Skeletal muscle cell (primary cell): ENCODE measurements at places on chromosomes 12 and 14.

- no peak for DNase-seq
Measured at GRCh38 chr14:99098199-99098598, 173.8 kb downstream of the BCL11B start.

DNA sequence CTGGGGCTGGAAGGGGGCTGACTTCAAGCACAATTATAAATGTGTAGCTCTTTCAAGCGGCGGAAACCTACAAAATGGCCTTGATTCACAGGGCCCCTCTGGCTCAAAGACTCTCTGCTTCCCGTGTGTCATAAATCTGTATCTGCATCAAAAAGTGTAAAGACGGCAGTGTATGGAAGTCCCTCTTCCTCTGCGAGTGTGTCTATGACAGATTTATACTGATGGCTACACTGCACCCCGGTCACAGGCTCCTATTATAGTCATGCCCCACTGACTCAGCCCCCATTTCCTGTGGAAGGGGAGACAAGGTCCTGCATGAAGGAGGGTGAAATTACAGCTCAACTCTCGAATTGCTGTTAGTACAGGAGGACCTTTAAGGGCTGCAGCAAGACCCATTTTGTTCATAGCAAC, 68.6 kb downstream of the HMGA2 start:
- peak; percentile 63 for DNase-seq

DNA sequence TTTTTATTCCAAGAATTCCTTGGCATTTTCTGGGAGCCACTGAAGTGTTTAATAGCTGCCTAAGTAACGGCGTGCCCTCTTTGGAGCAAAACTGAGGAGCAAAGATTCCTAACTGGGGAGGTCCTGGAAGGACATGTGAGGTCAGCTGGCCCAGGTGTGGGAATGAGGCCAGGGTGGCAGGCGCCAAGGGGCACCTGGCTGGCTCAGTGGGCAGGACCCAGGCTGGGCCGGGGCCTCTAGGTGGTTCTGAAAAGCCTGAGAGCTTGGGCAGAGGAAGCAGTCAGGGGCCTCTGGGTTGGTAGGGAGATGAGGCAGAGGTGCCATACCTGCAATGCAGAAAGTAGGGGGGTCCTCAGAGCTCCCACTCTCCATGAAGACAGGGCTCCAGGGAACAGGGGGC, 27.1 kb upstream of the DIO3 start:
- no peak for DNase-seq

DNA sequence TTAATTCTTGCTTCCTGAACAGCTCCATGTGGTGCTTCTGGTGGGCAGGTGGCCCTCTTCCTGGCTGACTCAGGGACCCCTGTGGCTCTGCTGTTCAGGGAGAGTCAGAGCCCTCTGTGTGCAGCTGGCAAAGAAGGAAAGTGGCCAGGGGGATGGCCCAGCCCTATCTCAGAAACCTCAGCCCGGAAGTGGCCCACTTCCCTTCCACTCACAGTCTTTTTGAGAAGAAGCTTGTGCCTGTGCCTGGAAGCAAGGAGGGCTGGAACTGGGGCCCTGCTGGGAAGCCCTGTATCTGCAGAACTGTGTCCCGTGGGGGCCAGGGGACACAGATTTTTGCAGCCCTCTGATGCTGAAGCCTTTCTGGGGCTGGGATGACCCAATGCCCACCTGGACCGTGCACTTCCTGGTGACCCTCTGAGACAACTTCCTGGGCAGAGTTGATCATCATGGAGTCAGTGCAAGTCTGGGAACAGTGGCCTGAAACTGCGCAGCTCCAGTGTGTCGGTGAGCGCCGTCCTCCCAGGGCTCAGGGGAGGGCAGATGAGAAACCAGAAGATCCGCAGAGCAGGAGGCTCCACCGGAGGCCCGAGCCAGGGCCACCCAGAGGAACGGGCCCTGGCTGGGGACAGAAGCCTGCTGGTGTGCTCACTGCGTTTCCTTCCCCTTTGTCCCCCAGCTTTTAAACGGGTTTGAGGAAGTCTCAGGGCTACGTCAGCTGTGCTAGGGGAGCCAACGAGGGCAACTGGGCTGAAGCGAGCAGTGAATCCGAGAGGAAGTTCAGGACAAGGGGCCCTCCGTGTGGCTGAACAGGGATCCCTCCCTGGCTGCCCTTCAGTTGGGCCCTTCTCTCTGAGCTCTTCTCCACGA, 217.4 kb upstream of the RTL1 start:
- DNase-seq, result no peak

GRCh38 chr12:76450690-76451089, 102.5 kb upstream of the BBS10 start:
- peak; percentile 60 for DNase-seq

- no peak for DNase-seq
Measured at GRCh38 chr12:127178463-127178862, 1088.5 kb upstream of the TMEM132C start.

- no peak for DNase-seq
Measured at GRCh38 chr14:94367347-94368242, 20.8 kb downstream of the SERPINA1 start.

DNA sequence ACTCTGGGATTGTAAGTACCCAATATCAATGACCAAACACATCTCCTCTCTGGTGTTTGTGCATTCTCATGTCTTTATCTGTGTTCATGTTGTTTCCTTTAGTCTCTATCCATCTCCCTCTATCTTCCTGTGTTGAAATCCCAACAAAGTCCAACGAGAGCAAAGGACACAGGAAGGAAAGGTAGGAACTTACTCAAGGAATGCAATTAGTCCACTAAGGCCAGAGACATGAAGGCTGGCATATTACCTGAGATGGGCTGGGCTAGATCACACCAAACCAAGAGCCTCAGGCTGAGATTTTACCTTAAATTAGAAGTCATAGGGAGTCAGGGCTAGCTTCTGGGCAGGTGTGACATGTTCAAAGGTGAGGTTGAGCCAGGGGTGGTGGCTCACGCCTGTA, 14.3 kb upstream of the LGALS3 start:
- DNase-seq, result no peak

- no peak for DNase-seq
Measured at GRCh38 chr12:53670971-53671370, 4.9 kb downstream of the ATP5MC2 start.

GRCh38 chr12:132541996-132542395, 52.0 kb downstream of the FBRSL1 start:
- DNase-seq, result no peak

- no peak for DNase-seq
Measured at GRCh38 chr14:53218161-53218560, 65.0 kb upstream of the DDHD1 start.

- no peak for DNase-seq
Measured at GRCh38 chr14:29687071-29687765, 240.4 kb downstream of the PRKD1 start.

DNA sequence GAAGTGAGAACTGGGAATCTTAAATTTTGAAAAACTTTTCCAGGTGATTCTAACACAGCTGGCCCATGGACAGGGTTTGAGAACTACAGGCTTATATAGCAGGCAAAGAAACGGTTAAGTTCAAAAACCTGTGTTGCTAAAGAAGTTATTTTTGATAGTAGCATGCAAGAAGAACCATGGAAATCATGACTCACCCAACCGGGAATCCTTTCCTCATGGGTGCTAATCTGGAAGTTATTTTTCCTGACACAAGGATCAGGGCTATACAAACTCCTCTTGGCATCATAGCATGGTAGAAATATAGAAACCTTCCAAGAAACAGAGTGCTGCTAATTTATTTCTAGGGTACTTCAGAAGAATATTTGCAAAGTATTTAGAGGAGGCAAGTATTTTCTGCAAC, 588.7 kb downstream of the CCER1 start:
- DNase-seq, result peak; percentile 42

- no peak for DNase-seq
Measured at GRCh38 chr14:56724013-56724412, 86.3 kb downstream of the OTX2 start.

DNA sequence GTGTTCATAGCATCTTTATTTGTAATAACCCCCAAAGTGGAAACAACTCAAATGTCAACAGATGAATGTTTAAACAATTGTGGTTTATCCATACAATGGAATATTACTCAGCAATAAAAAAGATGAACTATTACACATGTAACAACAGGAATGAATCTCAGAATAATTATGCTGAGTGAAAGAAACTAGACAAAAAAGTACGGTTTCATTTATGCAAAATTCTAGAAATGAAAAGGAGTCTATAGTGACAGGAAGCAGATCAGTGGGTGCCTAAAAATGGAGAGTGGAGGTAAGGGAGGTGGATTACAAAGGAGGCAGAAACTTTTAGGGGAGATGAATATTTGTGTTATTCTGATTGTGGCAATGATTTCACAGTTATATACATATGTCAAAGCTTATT, 4.8 kb downstream of the PRKCH start:
- DNase-seq, result no peak

DNA sequence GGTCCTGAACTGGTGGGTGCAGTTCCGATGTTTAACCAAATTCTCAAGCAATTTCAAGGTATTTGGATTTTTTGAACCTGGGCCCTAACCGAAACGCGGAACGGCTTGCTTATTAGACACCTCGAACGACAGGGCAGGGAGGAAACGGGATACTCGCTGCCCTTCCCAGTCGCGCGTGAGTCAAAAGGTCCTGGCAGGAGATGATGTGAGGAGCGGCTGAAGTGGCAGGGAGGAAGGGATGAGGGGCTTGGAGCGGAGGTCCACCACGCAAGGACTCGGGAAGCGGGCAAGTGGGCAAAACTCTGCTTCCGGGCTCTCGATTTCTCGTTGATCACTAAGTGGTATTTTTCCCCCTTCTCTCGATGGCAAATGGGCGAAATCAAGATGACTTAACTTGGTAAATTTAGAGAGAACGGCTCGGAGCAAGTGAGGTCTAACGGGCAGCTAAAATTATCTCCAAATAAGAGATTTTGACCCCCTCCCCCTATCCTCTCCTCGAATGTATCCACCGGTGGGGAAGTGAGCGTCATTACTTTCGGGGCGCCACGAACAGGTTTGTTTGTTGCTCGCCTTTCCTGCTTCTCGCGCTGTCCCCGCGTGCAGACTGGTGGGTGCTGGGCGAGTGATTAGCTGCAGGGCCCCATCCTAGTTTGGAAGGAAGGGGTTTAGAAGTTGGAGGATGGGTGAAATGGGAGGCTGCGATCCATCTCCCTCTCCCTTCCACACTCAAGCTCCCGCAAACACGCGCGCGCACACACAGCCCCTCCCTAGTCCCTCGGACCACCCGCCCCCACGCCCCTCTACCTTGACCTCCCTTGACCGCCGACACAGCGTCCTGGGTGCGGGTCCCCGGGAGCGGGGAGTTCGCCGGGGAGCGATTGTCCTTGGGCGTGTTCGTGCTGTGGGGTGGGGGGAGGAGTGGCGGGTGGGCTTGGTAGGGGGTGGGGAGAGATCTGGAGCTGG, 986 bp upstream of the NTF3 start:
- DNase-seq, result no peak

DNA sequence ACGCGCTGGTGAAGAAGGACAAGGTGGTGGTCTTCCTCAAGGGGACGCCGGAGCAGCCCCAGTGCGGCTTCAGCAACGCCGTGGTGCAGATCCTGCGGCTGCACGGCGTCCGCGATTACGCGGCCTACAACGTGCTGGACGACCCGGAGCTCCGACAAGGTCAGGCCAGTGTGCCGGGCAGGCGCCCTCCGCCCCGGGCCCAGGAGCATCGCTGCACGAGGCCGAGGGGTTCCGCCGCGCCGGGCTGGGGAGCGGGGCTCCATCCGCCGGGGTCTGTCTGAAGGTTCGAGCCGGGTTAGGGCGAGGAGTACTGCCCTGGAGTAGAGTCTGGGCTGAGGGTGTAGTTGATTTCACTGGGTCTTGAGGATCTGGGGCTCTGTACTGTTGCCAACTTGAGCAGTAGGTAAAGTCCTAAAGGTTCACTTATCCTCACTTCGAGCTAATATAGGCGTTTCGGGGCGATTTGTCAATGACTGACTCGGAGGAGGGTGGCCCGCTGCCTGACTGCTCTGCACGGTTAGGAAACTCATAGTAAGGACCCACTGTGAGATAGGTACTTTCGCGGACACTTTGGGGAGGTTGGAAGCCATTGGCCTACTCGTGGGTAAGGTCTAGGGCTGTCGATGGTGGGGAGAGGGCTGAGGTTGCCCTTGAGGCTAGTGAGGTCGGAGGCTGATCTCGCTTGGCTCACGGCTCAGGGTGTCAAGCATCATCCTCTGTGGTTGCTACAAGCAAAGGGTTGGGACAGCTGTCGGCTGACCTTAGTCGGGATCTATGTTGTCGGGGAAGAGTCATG, 574 bp downstream of the GLRX5 start:
- DNase-seq, result no peak

- DNase-seq, result no peak
Measured at GRCh38 chr14:44339231-44339630, 167.9 kb downstream of the FSCB start.

DNA sequence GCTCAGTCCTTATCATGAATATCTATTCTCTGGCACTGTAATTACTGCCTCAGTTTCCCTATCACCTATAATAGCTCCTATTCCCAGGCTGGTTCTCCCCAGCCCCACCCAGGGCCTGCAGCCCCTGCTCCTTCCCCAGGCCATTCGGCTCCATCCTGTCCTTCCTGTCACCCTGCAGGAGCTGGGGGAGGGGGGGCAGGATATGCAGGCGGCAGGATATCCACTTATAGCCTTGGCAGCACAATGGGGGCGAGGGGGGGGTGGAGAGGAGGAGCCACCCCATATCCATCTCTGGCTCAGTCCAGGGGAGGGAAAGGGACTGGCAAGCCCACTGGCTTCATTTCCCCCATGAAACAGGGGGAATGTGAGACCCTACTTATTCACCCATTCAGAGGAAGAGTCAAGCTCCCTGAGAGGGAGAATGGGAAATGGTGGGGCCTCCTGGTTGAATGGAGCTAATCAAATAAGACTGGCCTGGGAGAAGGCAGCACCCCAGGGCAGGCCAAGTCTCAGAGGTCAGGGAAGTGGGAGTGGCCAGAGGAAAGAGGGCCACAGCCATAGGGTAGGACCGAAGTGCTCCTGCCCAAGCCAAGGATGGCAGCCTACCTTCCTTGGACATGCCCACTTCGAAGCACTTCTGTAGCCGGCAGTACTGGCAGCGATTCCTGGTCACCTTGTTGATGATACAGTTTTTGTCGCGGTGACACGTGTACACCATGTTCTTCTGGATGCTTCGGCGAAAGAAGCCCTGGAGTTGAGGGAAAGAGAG, 7.8 kb upstream of the ITGB7 start:
- DNase-seq, result no peak

GRCh38 chr14:100994082-100994481, 90.6 kb upstream of the RTL1 start:
- DNase-seq, result no peak

GRCh38 chr12:120072472-120073249, 43.9 kb downstream of the RAB35 start:
- no peak for DNase-seq

DNA sequence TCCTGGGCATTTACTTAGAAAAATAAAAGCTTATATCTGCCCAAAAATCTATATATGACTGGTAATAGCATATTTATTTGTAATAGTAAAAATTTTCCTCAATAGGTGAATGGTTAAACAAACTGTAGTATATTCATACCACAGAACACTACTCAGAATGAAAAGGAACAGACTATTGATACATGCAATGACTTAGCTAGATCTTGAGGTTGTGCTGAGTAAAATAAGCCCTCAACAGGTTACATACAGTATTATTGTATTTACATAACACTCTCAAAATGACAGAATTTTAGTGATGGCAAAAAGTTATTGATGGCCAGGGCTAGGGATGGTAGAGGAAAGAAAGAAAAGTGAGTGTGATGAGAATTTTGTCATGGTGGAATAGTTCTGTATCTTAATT, 178.4 kb downstream of the BMP4 start:
- DNase-seq, result no peak
